ENCODE measurements at places on chromosomes 1 and 21.

- DNase-seq: no peak
Measured at GRCh38 chr1:70945251-70945650, 102.4 kb downstream of the PTGER3 start.

GRCh38 chr1:183281039-183281438 is 95.0 kb downstream of the LAMC2 start:
- DNase-seq: peak; percentile 73

GRCh38 chr1:208997726-208998312 is 585.7 kb upstream of the CAMK1G start:
- DNase-seq: no peak

- DNase-seq: no peak
Measured at GRCh38 chr21:44000360-44000759, 11.7 kb upstream of the TRAPPC10 start.

- DNase-seq: no peak
Measured at GRCh38 chr1:108691128-108691941, 775 bp upstream of the PRPF38B start.

- no peak for DNase-seq
Measured at GRCh38 chr1:175763797-175764196, 20.4 kb upstream of the TNR start.

DNA sequence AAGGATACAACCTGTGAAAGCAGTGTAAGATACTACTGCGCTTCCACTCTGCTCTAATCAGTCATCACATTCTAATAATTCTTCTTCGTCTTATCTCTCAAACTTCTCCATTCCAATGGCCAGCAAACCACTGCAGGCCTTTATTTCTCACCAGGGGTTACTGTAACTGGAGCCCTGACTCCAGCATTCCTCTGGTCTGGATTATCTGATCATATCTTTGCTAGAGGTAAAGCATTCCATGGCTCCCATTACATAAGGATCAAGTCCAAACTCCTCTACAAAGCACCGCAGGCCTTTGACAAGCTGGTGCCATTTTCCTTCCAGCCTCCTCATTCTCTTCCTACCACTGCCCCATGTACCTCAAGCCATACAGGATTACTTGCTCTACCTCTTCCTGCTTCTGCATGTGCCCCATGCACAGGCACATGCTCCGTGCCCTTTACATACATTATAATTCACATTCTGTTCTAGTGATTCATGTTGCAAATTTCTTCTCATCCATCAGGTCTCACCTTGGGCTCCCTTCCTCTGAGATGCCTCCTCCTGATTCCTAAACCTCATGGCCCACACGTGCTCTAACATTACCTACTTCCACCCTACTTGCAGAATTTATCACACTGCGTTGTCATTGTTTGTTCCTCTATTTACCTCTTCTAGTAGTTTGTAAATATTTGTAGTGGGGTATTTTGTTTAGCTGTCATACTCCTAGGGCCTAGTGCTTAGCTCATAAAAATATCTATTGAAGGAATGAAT is 9.3 kb upstream of the SERBP1 start:
- DNase-seq: peak; percentile 83

DNA sequence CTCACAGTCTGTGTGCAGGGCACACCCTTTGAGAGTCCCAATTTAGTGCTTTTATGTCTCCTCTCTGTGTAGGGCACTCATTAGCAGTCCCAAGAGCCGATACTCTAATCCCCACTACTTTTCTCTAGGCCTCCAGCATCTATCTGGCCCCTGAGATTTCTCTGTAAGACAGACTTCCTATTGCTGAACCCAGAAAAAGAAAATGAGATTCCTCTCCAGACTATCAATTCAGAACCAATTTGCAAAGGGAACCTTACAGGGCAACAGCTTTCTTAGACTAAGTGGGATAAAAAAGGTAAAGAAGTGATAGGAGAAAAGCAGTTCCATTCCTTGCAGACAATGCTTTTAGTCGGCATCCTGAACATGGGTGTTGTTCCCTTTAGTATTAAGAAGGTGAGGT is 172.2 kb downstream of the EDEM3 start:
- no peak for DNase-seq

GRCh38 chr1:188023206-188023605 is 1194.5 kb downstream of the PLA2G4A start:
- DNase-seq: no peak

GRCh38 chr1:60988891-60989290 is 93.5 kb upstream of the NFIA start:
- no peak for DNase-seq

- DNase-seq: no peak
Measured at GRCh38 chr1:219293410-219293809, 119.7 kb downstream of the LYPLAL1 start.

- DNase-seq: no peak
Measured at GRCh38 chr1:164101802-164102201, 457.2 kb upstream of the PBX1 start.

DNA sequence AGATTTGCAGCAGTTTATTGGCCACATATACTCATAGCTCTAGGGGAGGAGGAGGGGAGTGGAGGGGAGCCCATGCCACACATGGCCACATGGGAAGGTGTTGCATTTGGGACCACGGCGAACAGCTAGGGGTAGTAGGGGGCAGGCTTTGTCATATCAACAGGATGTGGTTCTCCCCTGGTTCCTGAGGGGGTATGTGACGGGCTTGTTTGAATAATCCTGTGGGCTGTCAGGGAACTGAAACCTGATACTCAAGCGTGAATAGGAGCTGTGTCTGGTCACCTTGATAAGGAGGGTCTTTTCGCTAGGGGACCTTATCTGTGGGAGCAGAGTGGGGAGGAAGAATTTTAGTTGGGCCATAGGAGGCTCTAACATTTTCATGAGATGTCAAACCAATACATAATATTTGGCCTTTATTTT is 264.7 kb downstream of the CTH start:
- no peak for DNase-seq

DNA sequence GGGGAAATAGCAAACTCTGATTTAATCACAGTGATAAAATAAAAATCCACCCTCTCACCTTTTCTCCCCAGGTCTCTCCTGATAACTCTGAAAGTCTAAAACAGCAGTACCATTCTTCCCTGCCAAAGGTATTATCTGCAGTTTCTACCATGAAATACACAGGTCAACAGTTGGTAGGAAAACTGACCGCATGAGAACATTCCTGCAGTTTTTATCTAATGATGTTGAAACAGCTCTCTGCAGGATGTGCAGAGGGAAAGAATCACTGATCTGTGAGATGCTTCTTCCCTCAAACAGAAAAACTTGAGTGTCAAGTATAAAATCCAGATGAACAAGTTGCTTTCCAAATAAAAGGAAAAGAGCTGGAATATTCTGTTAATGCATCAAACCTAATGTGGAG is 39.1 kb downstream of the KCNJ6 start:
- peak; percentile 79 for DNase-seq

GRCh38 chr1:56676571-56677035 is 31.5 kb downstream of the PRKAA2 start:
- DNase-seq: peak; percentile 48

DNA sequence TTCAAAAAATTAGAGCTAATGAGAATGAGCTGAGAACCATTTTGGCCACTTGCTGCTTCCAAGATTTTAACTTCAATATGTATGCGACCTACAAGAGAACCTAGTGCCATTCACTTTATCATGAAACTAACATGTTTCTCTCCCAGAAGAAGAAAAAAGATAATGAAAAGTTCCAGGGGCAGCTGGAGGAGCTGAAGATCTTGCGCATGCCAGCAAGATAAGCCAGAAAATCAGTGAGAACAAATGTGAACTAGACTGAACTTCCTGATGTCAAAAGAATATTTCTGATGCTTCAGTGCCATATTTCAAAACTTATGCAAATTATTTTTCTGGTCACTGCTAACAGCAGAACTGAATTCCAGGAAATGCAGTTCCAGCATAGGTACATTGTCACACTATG is 1265.1 kb downstream of the BRINP3 start:
- peak; percentile 57 for DNase-seq

GRCh38 chr1:166937962-166938361 is 37.4 kb downstream of the ILDR2 start:
- DNase-seq: no peak

- no peak for DNase-seq
Measured at GRCh38 chr1:19909392-19909791, 14.0 kb downstream of the PLA2G2E start.

GRCh38 chr21:46255758-46256337 is 27.3 kb upstream of the LSS start:
- no peak for DNase-seq

GRCh38 chr1:38194472-38194871 is 147.9 kb upstream of the POU3F1 start:
- no peak for DNase-seq

- DNase-seq: no peak
Measured at GRCh38 chr1:1364266-1364665, 5.9 kb upstream of the MXRA8 start.

GRCh38 chr1:175857756-175858155 is 114.4 kb upstream of the TNR start:
- DNase-seq: no peak

DNA sequence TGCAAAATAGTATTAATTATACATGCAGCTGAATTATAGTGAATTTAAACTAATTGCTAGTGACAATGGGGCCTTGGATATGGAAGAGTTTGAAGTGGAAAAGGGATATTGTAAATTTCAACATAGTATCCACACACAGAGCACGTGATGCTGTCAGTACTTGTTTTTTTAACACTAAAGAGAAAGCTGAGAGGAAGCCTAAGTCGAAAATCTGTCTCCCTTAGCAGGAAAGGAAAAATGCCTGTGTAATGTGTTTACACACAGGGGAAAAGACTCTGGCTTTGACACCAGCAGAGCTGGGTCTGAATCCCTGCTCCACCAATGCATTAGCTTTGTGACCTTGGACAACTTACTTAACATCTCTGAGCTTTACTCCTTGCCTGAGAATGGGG is 42.6 kb downstream of the PCSK9 start:
- no peak for DNase-seq

DNA sequence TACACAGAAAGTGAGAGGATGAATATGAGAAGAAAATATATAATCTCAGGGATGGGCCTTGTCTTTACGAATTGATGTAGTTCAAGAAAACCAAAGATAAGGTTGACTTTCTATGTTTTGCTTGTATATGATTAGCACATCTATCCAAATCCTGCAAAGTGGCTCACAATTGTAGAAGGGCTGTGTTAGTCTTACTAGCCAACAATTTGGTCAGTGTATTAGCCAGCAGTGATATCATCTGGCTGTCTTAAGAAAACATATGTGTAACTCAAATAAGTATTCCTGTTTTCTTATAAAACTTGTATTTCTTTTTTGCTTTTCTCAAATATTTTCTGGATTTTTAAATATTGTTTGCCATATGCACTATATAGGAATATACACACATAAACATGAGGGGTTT is 5.5 kb downstream of the SDCCAG8 start:
- DNase-seq: no peak

- peak; percentile 80 for DNase-seq
Measured at GRCh38 chr21:17612565-17613241, at the start of gene BTG3. Gene BTG3 (minus strand): TSS chr21:17612901. CDS start chr21:17609144, 3,757 bp downstream.

DNA sequence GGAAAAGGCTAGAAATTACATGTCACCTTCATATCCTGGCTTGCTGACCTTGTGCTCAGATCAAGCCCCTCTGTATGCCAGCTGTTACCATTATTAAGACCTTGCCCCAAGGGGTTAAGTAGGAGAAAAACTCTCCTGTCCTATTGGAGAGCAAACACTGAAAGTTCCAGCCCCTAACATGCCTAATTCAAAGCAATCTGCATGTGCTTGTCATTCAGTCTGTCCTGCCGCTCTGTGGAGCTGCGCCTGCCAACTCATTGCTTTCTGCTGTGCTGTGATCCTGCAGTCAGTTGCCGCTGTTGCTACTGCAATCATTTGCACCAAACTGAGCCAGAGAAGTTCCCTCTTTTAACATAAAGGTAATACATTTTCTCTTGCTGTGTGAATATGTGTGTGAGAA is 113.4 kb downstream of the DISP1 start:
- no peak for DNase-seq

- DNase-seq: no peak
Measured at GRCh38 chr1:99533909-99534637, 111.8 kb upstream of the PALMD start.

DNA sequence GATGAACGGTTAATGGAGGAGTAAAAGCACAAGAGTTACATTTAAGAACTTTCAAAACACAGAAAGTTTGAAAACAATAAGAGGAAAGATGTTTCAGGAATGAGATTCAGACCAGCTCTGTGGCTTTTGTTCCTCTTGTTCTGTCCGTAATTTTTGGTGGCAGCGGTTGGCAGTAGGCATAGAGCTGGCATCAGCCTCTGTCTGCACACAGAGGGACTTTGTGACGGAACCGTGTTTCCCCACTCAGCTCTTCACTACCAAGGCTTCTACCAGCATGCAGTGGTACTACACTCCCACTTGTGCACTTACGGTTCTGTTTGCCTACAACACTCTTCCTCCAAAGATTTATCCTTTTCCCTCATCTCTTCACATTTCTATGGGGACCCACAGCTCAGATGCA is 212.8 kb downstream of the DSCAM start:
- DNase-seq: no peak

DNA sequence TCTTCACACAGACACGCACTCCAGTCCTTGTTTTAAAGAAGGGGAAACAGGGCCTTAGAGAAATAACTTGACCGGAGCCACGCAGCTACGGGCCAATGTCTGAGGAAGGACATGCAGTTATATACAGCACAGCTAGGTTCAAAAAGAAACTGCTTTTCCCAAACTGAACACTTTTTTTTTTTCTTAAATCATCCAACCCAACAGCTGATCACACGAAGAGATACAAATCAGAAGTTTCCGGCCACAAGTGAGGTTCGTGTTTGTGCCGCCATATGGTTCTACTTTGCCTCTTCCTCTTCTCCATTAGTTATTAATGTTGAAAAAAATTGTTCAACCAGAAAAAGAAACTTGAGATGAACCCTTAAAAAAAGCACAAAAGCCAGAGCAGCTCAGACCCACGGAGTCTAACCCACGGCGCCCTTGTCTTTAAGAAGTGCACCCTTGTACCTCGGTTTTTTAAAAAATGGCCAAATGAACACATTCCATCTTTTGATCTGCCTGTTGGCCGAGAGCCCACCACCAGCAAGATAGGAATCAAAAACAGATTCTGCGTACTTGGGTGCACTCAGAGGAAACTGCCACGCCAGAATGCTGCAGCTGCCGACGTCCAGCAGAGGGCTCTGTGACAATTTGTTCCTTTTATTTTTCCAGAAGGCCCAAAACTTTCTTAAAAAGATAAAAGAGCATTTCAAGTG is 78.9 kb downstream of the SLC66A1 start:
- peak; percentile 9 for DNase-seq

GRCh38 chr1:192399161-192399560 is 82.4 kb downstream of the RGS21 start:
- no peak for DNase-seq

GRCh38 chr1:247409869-247410544 is 6.0 kb upstream of the NLRP3 start:
- DNase-seq: no peak

All from NCI-H226 (cell line).